ENCODE measurements at places on chromosomes 2 and 18. TPM values are rescaled to one million over a fixed set of nuclear protein-coding genes. Genes with fewer than 3 reads are reported as not detected.

Gene CNTNAP5
- total RNA-seq, result not detected

Gene RBKS
- total RNA-seq, result 0.76 TPM

Gene CD28
- total RNA-seq, result 133 TPM

Gene DNAJC27
- total RNA-seq, result 7.0 TPM

Gene MRO
- not detected for total RNA-seq

DNA sequence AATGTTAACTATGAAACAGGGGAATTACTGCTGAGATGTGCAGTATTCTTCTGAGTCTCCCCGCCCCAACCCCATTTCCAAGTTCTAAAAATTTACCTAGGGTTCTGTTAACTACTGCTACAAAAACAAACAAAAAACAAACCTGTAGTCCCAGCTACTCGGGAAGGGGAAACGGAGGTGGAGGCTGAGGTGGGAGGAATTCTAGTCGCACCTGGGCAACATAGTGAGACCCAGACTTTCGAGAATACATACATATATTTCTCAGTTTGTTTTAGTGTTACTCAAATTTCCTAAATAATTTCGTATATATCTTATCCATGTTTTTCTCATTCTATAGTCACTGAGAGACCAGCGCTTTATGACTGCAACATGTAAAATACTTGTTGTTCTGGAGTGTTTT lies 989 bp downstream of the STAM2 start:
- DNase-seq, result no peak

GRCh38 chr18:13653746-13654433 lies 72.5 kb downstream of the FAM210A start:
- no peak for DNase-seq

DNA sequence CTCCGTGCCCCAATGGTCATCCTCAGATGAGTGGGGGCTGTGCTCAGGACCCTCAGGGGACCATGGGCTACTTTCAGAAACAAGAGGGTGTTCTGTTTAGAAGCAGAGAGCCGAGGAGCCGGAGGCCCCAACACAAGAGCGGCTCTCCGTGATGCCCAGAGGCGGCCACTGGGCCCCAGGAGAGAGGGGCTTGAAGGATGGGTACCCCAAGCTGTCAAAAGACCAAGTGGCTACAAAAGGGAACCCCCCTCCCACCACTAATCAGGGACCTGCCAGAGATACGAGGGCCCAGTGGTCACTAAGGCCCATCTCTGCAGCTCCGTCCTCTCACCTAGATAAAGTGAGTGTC lies 93.6 kb downstream of the HDAC4 start:
- no peak for DNase-seq
